ENCODE measurements at places on chromosomes 12 and 14.

GRCh38 chr12:104410326-104410725 lies 46.4 kb upstream of the CHST11 start:
- DNase-seq = no peak

- DNase-seq = no peak
Observed at GRCh38 chr14:34404416-34404815, 57.6 kb downstream of the SPTSSA start.

DNA sequence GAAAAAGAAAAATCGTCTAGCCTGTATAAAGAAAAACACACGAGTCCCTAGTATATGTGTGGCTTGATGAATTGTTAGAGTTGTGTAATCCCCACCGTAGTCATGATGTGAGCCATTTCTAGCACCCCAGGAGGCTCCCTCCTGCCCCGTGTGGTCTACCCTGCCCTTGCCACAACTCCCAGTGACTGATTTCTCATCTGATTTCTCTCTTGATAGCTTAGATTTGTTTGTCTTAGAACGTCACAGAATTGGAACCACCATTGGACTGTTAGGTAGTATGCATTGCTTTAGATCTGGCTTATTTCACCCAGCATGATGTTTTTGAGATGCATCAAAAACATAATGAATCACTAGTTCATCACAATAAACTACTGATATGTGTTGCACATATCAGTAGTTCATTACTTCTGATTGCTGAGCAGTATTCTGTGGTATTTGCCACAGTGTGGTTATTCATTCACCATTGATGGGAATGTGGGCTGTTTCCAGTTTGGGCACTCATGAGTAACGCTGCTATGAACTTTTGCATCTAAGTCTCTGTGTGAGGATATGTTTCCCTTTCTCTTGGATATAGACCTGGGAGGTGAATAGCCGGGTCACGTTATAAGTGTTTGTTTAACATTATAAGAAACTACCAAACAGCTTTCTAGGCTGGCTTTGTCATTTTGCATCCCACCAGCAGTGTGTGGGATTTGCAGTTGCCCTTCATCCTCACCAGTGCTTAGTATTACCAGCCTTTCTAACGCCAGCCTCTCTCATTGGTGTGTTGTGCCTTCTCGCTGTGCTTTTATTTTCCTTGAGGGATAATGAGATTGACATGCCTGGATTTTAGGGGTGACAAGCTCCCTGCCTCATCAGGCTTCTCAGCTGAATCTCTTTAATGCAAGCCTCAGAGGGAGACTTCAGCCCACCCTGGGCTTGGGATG lies 31.9 kb upstream of the NCOR2 start:
- no peak for DNase-seq

GRCh38 chr12:42568952-42569915 lies 20.3 kb downstream of the PRICKLE1 start:
- DNase-seq = peak; percentile 35

DNA sequence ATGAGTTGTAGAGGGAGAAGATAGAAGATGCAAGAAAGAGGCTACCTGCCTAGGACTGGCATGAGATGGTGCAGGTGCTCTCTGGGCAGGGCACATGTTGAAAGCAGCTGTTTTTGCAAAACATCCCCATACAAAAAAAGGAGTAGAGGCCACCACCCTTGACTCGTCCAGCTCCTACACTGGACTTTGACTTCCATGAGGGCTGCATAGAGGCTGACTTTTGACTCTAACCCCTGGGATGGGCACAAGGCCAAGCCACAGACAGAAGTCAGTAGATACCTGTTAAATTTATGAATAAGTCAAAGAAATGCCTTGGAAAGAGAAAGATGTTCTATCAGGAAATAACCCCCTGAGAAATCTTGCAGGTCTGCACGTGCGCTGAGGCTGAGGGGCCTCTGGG lies 1139.1 kb upstream of the TMEM132C start:
- DNase-seq = no peak

- DNase-seq = no peak
Observed at GRCh38 chr14:104138718-104139459, 502 bp downstream of the KIF26A start.

- no peak for DNase-seq
Observed at GRCh38 chr12:53738406-53739213, 11.4 kb upstream of the CALCOCO1 start.

Data from T-helper 2 cell (primary cell).